ENCODE measurements at places on chromosomes 2 and 18. TPM values are rescaled to one million over a fixed set of nuclear protein-coding genes. Genes with fewer than 3 reads are reported as not detected.

Gene DSC2
- total RNA-seq: not detected

DNA sequence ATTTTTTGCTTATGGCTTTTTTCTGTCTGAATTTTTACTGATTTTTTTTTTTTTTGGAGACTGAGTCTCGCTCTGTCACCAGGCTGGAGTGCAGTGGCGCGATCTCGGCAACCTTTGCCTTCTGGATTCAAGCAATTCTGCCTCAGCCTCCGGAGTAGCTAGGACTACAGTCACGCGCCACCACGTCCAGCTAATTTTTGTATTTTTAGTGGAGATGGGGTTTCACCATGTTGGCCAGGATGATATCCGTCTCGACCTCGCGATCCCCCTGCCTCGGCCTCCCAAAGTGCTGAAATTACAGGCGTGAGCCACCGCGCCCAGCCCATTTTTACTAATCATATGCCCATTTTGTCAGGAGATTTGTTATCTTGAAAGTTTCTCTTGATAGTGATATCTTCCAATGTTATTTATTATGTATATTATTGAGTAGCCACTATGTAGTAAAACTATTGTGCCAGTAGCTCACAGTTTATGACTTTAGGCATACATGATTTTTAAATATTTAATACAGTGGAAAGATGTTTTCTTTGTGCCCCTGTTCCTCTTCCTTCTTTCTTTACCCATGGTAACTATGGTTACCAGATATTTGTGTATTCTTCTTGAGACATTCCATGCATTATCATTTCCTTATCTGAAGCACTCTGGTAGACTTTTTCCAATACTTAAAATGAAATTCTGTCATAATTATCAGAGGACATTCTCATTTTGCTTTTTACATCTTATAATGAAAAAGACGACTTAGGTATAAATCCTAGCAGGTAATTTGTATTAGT lies 2.1 kb downstream of the HAT1 start:
- DNase-seq: no peak

- DNase-seq: no peak
Observed at GRCh38 chr18:21439431-21439846, 161.1 kb downstream of the ESCO1 start.

- no peak for DNase-seq
Observed at GRCh38 chr18:6593142-6593885, 136.2 kb upstream of the ARHGAP28 start.

Gene CLEC4F
- total RNA-seq: 23.5 TPM

DNA sequence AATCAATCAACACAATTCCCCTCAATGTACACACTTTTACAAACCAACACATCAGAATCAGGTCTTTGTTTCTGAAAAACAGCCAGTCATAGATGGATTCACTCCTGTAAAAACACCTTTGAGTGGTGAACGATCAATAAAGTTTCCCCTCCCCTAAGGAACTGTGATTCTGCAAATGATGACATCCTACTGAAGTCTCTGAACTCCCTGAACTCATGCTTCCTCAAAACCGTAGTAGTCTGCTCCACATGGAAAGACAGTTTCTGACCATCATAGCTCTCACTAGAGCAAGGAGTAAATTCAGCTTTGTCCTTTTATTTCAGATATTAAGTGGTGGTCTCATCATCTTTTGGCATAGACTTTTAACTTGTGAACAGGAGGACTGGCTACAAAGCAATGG lies 43.5 kb upstream of the ACTR3 start:
- DNase-seq: no peak

All from natural killer cell treated with Interleukin-12 subunit alpha and Interleukin-12 subunit beta and Interleukin-15 and Interleukin-18, amount 100 ng/mL, for 72 hours (primary cell).